A673 (cell line): ENCODE measurements at places on chromosomes 1 and 21.

DNA sequence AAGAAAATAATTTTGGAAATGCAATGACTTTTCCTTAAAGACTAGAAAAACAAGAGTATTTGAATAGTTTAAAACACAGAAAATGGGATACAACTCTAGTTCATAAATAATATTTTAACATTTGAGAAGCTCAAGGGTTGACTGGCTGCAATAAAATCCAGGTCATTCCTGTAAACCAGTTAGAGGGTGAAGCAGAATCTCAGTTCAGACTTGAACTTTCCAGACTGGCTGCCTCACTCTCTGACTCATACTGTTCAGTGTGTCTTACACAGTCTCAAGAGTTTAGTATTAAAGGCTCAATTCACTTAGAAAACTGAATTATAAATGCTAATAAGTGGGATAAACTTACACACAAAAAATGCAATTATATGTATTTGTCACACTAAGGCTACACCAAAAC, 89.9 kb downstream of the RAVER2 start:
- DNase-seq: peak; percentile 37

DNA sequence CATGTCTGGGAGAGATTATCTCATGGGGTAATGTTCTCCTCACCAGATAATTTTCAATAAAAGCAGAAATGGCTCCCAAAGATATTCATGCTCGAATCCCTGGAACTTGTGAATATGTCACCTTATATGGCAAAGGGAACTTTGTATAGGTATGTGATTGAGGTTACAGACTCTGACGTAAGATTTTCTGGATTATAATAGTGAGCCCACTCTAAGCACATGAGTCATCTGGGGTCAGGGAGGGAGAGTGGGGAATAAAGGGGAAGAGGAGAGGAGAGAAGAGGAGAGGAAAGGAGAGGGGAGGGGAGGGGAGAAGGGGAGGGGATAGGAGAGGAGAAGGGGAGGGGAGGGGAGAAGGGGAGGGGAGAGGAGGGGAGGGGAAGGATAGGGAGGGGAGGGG, 1193.9 kb downstream of the PLA2G4A start:
- no peak for DNase-seq

DNA sequence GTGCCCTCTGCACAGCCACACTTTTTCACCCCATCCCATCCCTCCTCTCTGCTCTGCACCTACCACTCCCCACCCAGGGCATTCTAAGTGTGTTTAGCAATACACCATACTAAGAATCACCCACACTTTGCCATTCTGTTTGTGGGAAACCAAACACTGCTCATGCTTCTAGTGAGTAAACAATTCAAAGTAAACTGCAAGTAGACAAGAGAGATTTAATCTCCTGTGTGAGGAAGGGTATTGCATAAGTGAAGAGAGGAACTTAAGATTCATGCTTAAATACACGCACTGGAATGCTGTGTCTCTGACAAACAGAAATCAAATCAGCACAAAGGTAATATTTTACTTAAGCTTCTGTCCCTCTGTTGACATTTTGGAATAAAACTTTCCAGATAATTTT, 4.8 kb upstream of the EDARADD start:
- DNase-seq: no peak

DNA sequence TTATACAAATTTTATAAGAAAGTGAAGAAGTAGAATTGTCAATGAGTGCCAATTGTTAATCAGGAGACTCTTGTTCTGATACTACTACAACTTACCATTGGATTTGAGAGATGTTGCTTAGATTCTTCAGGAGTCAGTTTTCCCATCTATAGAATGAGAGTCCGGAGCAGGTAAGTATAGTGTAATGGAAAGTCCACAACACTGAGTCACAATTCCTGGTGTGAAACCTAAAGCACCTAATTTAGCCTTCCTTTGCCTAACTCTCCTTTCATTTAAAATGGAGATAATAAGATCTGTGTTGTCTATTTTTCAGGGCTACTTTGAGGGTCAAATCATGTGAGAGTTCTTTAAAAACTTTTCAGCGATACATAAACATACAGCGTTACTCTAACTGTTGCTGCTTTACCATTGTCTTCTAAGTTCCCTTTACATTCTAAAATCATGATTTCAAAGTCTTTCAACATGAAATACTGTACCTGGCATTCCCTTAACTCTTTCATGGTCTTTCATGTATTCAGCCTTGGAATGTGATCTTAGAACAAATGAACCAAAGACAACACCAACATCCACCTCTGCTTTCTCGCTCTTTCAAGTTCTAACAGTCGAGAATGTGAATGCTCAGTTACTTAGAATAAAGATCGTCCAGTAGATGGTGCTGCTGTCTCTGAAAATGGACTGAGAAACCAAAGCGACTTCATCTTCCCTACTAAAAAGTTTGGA, 90.9 kb downstream of the SLC30A10 start:
- peak; percentile 65 for DNase-seq

GRCh38 chr1:16143566-16144324, 12.1 kb downstream of the EPHA2 start:
- DNase-seq: peak; percentile 76

GRCh38 chr1:81380436-81380835, 420.3 kb upstream of the ADGRL2 start:
- no peak for DNase-seq

DNA sequence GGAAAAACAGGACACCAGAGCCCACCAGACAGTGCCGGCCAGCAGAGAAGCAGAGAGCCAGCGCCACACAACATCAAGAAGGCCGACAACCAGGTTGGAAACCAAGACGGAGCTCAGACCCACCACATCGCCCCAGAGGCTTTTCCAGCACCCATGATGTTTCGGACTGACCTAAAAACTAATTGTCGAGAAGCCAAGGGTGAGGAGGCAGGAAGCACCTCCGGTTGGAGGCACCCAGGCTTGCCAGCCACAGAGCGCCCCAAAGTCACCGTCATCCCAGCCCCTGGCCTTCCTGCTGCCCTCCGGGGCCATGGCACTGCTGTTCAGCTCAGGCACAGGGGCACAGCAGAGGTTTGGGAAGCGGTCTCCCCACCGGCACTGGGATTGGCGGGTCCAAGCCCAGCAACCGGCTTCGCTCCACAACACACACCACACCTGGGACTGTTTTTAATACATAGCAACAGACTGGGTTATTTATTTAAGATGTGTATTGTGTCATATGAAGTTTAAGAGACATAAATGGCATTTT, 67.2 kb downstream of the SLC37A1 start:
- no peak for DNase-seq

DNA sequence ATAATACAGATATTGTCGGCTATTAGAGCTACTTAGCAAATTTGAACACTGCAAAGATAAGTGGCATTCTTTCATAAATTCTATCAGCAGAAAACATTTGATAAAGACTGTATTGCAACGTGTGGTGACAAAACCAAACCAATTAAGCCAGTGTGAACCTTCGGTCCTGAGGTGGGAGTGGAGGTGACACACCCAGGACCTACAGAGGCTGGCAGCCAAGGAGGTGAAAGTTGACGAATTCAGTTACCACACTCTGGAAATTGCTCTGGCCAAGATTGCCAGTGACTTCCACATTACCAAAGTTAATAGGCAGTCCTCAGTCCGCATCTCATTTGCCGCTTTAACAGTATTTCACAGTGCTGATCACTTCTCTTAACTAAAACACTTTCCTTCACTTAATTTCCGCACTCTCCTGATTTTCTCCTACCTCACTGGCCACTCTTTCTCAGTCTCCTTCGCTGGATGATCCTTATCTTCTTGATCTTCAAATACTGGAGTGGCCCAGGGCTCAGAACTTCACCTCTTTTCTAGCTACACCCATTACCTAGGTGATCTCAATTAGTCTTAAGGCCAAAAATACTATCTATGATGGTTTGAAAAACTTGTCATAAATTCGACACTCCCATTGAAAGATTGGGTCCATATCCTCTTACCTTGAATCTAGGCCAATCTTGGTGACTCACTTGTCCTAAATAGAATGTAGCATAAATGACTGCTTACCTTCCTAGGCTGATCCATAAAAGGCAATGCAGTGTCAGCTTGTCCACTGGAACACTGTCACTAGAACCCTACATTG, 5.1 kb upstream of the CDC42BPA start:
- no peak for DNase-seq

GRCh38 chr1:202101184-202101583, 21.5 kb upstream of the GPR37L1 start:
- DNase-seq: no peak

- DNase-seq: no peak
Measured at GRCh38 chr1:239891621-239892358, 199.9 kb upstream of the FMN2 start.

DNA sequence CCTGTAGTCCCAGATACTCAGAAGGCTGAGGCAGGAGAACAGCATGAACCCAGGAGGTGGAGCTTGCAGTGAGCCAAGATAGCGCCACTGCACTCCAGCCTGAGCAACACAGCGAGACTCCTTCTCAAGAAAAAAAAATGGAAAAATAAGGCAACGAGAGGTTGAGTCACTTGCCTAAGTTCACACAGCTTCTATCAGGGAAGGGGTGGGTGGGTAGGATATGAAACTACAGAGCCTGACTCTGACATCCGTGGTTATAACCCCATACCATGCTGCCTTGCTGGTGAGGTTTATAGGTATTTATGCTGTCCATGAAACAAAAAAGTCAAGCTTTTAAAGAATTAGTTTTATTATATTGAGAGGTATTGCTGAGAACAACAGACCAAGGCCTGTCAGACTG, 61.5 kb upstream of the RAB4A start:
- no peak for DNase-seq

DNA sequence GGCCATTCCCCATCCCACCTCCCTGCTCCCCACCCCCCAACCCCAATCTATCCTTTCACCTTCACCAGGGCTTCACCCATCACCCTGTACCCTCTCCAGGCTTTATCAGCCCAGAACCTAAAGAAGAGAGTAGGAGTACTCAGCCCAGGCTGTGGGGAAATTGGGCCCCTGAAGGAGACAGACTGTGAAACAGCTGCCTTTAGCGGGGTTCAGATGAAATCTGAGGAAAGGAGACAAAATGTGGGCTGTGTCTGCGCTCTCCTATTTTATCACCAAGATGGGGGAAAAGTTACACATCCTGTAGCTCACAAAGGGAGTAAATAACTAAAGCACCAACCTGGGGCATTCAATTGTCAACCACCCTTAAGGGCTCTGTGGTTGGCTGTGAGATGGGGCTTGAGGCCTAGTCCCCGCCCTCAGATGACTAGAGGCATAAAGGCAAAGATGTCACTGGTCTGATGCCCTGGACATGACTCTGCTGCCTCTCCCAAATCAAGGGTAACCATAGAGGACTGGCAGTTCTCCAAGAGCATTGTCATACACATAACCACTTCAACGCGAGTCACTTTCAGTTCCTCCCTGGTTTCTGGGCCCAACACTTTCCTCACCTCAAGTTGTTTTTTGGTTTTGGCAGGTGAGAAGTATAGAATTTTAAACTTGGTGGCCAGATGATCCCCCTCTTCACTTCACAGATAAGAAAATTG, 30.0 kb downstream of the SLC27A3 start:
- DNase-seq: peak; percentile 39

- DNase-seq: no peak
Measured at GRCh38 chr1:1470626-1471388, 758 bp upstream of the ATAD3B start.

DNA sequence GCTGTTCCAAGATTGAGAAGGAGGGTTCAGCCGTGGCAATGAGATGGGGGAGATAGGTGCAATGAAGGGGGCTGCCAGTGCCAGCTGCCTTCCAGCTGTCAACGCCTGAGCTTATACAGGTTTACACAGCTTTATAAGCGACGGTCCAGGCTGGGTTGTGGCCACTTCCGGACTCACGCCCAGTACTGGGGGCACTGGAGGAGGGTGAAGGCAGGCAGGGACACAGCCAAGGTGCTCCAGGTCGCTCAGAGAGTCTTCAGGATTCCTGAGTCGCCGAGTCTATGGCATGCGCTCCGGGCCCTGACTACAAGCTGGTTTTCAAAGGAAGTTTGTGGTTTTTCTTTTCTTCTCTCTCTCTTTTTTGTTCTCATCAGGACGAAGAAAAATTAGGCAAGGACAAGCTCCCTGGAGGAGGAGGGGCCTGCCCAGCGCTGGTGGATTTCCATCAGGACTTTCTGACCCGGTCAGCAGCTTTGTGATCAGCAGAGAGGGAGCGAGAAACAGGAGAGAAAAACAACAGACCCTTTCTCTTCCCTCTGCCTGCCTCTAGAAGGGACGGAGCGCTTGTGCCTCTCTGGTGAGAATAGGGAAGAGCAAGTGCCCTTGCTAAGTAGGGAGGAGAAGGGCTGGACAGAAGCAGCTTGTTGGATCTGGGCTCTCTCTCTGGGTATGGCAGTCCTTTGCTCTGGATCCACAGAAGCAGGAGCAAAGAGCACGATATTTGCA, at the start of gene MINDY1:
MINDY1 (minus strand) TSS at position 576 of the 726 bp plus-strand sequence. CDS start 4,285 bp downstream, outside the sequence.
- peak; percentile 87 for DNase-seq

- DNase-seq: no peak
Measured at GRCh38 chr1:18191037-18191436, 83.4 kb downstream of the IGSF21 start.

DNA sequence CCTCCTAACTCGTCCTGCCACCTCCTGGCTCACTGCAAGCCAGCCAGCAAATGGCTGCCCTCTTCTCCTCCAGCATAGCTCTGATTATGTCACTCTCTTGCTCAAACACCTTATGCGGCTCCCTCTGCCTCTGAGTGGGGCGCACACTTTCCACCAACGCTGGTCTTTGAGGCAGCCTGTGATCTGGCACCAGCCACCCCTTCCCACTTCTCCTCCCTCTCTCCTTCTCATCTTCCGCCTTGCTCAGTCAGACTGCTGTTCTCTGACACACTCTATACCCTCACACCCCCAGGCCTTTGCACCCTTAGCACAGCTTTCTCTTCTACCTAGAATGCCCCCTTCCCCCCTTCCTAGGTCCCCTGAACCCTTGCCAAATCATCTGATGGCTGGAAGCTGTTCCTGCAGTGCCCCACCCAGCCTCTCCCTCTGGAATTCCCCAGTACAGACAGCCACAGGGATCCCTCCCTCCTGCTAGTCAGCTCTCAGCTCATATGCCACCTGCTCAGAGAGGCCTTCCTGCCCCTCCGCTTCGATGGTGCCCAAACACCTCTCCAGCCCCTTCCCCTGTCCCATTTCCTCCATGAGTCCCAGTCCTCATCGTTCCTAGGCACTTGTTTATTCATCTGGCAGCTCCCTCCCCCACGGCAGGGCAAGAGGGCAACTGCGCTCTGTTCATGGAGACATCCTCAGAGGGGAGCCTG, 21.7 kb upstream of the PEF1 start:
- peak; percentile 18 for DNase-seq

DNA sequence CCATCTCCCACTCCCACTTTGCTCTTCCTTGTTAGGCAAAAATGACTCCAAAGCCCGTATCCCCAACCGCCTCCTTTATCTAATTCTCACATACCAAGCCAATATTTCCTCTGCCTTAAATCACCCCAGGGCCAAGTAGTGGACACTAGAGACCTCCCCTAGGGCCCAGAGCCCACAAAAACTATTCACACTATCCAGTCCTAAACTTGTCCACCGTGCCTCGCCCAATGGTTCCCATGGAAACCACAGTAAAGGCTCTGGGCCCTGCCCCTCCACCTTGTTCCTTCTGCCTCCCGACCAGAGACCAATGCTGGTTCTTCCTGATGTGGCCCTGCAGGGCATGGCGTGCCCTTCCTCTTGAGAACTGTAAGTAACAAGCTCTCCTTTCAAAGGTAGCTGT, 11.8 kb downstream of the CFAP107 start:
- no peak for DNase-seq
